MV-4-11 (cell line): ENCODE measurements at places on chromosomes 5 and 9.

DNA sequence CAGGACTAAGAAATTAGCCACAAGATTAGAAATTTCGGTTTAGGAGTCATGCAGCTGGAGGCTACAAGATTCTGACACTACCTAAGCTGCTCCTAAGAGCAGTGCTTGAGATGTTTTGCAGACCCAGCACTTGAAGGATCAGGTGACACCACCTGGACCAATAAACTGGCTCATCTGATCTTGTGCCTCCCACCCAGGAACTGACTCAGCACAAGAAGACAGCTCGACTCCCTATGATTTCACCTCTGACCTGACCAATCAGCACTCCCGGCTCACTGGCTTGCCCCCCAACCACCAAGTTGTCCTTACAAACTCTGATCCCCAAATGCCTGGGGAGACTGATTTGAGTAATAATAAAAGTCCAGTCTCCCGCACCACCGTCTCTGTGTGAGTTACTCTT, 170.4 kb downstream of the TTC39B start:
- no peak for DNase-seq

GRCh38 chr9:92208693-92209524, 84.6 kb downstream of the IARS1 start:
- DNase-seq: no peak

GRCh38 chr5:141529873-141530272, 41.0 kb downstream of the PCDHGC5 start:
- no peak for DNase-seq

- DNase-seq: no peak
Observed at GRCh38 chr9:128107468-128108268, 19.9 kb downstream of the PTGES2 start.

DNA sequence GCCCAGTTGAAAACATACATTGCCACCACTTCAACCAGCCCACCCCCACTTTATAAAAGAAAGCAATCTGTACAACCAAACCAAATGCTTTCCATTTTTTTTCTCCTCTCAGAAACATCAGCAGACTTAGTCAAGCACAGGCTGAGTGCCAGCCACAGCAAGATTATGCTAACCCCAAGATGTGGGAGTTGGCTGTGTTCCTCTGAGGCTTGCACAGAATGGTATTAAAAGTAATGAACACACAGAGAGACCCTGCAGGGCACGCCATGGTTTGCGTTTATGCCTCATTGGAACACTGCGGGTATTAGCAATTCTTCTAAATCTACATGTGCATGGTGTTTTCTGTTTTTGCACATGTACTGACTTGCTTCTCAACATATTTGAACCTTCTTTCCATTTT, 419.9 kb upstream of the GRAMD2B start:
- no peak for DNase-seq

DNA sequence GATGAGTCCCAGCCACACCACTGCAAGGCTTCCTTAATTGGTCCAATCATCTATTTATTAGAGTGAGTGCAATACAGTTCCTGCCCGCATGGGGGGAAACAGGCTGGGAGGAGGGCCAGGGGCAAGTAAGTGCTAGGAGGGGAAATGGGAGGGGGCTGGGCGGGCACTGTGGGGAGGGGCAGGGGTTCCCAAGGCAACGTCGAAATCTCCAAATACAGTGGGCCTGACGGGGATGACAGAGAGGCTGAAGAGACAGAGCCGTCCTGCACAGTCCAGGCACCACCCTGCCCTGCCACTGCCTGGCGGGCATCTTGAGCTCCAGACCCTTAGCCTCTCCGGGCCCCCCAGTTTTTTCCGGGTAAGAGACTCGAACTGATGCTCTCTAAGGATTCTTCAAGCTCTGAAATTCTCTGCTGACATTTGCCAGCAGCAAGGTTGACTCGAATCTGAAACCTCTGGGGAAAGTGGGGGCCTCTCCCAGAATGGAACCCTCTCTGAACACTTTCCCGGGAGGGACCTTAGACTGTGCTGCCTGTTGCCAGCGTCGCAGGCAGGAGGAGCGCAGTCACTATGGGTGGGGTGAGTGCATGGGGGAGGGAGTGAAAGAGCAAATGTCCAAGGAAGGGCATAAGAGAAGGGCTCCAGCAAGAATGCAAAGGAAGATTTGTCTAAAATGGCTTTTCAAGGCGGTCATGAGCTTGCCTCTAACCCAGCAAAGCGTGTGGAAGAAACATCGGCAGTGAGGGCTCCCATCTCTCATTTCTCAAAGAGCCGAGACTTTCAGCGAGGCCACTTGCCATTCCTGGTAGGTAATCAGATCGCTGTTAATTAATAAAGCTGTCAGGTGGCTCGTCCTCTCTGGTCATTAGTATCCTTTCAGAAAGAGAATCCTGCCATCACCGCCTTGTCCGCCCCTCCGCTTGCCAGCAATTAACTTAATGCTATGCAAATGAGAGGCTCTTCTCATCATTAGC, 99.0 kb downstream of the GTF3C4 start:
- peak; percentile 28 for DNase-seq

GRCh38 chr5:77250021-77250420, 39.5 kb downstream of the PDE8B start:
- DNase-seq: no peak
